Aorta (tissue), 5 donors: ENCODE measurements at places on chromosomes 16 and 17. TPM values are rescaled to one million over a fixed set of nuclear protein-coding genes. Genes with fewer than 3 reads are reported as not detected.

The MYH2 gene
- total RNA-seq, result not detected

The EVI2A gene
- 9.2 TPM for total RNA-seq

The DNAI2 gene
- not detected for total RNA-seq

DNA sequence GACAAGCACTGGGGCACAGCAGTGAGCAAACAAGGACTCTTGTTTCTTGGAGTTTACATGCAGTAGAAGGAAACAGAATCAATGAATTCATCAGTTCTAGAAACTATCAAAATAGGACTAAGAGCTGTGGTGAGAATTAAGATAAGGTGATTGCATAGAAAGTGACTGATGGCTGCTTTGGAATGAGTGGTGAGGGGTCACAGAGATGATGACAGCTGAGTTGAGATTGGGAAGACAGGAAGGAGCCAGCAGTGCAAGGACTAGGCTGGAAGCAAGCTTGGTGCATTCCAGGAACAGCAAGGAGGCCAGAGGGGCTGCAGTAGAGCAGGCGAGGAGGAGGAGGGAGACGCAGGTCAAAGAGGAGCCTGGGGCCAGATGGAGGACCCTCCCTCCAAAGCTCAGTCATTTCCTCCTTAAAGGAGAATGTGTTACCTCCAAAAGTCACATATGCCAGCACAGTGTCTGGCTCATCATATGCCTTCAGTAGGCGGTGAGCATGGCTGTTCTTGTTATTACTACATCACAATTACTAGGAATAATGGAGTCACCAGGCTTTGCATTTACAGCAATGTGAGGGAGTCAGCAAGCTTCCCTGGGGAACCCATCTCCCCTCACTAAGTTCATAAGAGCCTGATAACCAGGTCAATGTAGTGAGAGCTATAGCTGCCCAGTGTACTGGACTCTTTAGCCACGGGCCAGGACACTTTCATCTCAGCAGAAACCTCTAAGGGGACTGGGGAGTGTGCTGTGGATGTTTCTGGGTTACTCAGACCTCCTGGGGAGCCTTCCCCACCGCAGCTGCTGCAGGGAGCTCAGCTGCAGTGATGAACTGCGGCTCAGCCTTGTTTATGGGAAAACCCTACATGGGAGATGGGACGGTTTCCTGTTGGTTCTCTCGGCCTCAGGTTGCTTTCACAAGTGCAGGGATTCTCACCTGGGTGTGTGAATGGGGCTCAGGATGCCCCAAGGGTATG is 157.2 kb downstream of the SEC14L1 start:
- H3K4me1 ChIP-seq, result no peaks in the 10 kb centered on the region
- no peak overlapping the region for H3K27ac ChIP-seq
- H3K27me3 ChIP-seq, result no peaks in the 10 kb centered on the region
- DNase-seq, result no peak
- no peak overlapping the region for H3K4me3 ChIP-seq
- no peaks in the 10 kb centered on the region for H3K36me3 ChIP-seq

- no peak overlapping the region for H3K27ac ChIP-seq
- peaks cover 13% of the 10 kb centered on the region for H3K36me3 ChIP-seq
- DNase-seq, result peak; percentile 67
- H3K4me1 ChIP-seq, result no peaks in the 10 kb centered on the region
- no peak overlapping the region for H3K4me3 ChIP-seq
- no peaks in the 10 kb centered on the region for H3K27me3 ChIP-seq
These were observed 12.9 kb downstream of the NUBP1 start for GRCh38 chr16:10756574-10756973.

DNA sequence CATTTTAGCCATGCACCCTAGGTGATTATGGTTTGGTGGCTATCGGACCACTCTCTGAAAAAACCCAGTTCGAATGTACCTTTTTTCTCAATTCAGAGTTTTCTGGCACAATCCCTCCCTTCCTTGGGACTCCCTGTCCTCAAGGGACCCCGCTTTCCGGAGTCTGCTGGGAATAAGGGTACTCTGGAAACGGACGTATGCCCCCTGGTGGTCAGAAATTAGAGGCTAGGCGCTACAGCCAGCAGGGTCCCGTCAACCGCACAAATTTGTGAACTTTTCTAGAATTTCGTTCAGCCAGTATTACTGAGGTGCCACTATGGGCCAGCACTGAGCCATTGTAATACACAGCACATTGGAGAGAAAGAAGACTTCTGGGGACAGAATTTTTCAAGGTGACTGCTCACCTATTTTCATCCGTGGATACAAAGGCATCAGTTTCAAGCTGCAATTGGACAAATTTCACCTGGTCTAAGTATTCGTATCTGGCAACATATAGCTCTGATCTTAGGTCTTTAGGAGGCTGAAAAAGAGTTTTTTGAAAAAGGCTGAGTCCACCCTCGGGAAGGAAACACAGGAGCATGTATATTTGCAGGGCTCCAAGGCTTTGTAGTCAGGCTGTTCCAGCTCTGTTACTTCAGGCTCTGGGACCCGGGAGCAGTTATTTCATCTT is 27.1 kb upstream of the CRYBA1 start:
- no peaks in the 10 kb centered on the region for H3K27me3 ChIP-seq
- DNase-seq, result peak; percentile 84
- H3K4me3 ChIP-seq, result no peak overlapping the region
- no peaks in the 10 kb centered on the region for H3K36me3 ChIP-seq
- no peaks in the 10 kb centered on the region for H3K4me1 ChIP-seq
- no peak overlapping the region for H3K27ac ChIP-seq

GRCh38 chr16:79079656-79080420 is 520.7 kb downstream of the MAF start:
- no peak overlapping the region for H3K4me3 ChIP-seq
- no peaks in the 10 kb centered on the region for H3K27me3 ChIP-seq
- H3K36me3 ChIP-seq, result no peaks in the 10 kb centered on the region
- H3K4me1 ChIP-seq, result no peaks in the 10 kb centered on the region
- no peak overlapping the region for H3K27ac ChIP-seq

DNA sequence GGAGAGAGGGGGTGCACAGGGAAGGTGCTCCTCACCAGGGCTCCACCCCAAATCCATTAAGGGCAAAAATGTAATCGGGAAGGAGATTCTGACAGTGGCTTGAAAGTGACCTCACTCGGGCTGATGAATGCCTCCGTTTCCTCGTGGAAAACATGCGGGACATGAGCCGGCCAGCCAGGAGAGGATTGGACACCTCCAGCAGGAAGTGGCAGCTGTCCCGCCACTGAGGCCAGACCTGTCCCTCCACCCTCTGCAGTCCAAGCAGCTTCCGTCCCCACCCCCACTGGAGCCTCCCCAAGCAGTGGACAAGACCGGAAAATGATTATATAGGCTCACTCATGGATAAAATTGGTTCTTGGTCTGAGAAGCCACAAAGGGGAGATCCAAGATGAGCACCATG is 82.1 kb upstream of the CCL1 start:
- no peaks in the 10 kb centered on the region for H3K4me1 ChIP-seq
- no peaks in the 10 kb centered on the region for H3K27me3 ChIP-seq
- no peak overlapping the region for H3K4me3 ChIP-seq
- no peaks in the 10 kb centered on the region for H3K36me3 ChIP-seq
- no peak for DNase-seq

DNA sequence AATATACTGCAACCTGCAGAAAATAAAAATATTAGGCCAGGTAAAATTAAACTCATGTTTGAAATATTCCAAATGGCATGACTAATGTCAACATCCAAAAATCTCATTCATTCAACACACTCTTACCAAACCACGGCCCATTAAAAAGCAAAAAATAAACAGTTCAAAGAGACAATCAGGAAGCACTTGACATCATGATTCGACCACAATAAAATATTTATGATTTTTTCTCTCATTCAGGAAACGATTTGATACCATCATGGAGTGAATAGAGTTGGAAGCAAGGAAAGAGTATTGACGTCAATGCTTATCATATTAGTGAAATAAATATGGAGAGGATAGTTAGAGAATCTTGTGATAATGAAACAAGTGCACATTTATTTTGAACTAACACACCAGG is 354.1 kb downstream of the KCNJ2 start:
- H3K27ac ChIP-seq, result no peak overlapping the region
- no peaks in the 10 kb centered on the region for H3K27me3 ChIP-seq
- H3K36me3 ChIP-seq, result no peaks in the 10 kb centered on the region
- H3K4me1 ChIP-seq, result no peaks in the 10 kb centered on the region

DNA sequence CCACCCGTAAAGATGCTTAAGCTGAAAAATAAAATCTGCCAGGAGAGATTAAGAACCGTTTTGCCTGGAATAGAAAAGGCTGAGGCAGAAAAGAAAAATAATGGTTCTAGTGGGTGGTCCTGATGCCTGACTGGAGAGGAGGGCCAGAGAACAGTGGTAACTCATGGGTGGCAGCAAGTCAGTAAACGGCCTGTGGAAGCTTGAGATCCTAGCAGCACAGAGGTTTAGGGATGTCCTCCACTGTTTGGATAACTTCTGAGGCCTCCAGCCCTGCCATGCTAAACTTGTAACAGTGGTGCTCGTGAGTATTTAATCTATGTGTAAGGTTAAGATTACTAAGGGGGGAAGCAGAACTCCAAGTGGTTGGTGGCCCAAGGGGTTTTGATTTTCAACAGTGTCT is 21.2 kb upstream of the PHAF1 start:
- no peak overlapping the region for H3K4me3 ChIP-seq
- DNase-seq, result no peak
- H3K4me1 ChIP-seq, result peaks cover 5% of the 10 kb centered on the region

DNA sequence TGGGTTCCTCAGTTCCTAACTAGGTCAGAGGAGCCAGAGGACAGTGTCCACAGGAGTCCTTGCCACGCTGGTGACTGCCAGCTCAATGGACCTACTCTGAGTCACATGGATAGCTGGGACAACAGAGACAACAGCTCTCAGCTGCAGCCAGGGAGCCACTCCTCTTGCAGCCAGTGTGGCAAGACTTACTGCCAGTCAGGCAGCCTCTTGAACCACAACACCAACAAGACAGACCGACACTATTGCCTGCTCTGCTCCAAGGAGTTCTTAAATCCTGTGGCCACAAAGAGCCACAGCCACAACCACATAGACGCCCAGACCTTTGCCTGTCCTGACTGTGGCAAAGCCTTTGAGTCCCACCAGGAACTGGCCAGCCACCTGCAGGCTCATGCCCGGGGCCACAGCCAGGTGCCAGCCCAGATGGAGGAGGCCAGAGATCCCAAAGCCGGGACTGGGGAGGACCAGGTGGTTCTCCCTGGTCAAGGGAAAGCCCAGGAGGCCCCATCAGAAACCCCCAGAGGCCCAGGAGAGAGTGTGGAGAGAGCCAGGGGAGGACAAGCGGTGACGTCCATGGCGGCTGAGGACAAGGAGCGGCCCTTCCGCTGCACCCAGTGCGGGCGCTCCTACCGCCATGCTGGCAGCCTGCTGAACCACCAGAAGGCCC is 6.7 kb downstream of the ZNF646 start:
- H3K36me3 ChIP-seq, result no peaks in the 10 kb centered on the region
- H3K27ac ChIP-seq, result no peak overlapping the region
- H3K4me1 ChIP-seq, result no peaks in the 10 kb centered on the region
- H3K27me3 ChIP-seq, result no peaks in the 10 kb centered on the region
- no peak overlapping the region for H3K4me3 ChIP-seq

DNA sequence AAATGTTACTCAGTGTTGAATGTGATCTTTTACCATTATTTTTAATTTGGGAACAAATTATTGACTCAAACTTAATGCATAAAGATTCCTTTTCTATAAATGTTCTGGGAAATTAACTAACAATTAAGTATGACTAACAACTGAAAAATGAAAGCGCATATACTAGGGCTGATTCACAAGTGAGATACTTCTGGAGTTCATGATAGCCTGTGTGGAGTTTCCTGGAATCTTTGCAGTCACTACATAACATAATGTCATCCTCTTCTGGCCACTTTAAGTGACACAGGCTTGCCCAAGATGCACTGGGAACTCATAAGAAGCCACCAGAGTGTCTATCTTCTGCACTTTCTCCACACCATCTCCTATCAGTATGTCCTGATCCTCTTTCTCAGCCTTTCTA is 450.3 kb upstream of the CDH11 start:
- no peak for DNase-seq
- H3K4me3 ChIP-seq, result no peak overlapping the region

- no peak overlapping the region for H3K27ac ChIP-seq
- H3K4me3 ChIP-seq, result no peak overlapping the region
- peaks cover 5% of the 10 kb centered on the region for H3K36me3 ChIP-seq
- H3K4me1 ChIP-seq, result no peaks in the 10 kb centered on the region
- no peak for DNase-seq
These were observed 28.3 kb downstream of the ALDH3A2 start for GRCh38 chr17:19676896-19677295.

- H3K4me3 ChIP-seq, result no peak overlapping the region
- no peaks in the 10 kb centered on the region for H3K4me1 ChIP-seq
- no peaks in the 10 kb centered on the region for H3K36me3 ChIP-seq
- peaks cover 2% of the 10 kb centered on the region for H3K27me3 ChIP-seq
- H3K27ac ChIP-seq, result no peak overlapping the region
- peak; percentile 10 for DNase-seq
These were observed 5.8 kb upstream of the HOXB9 start for GRCh38 chr17:48631693-48632578.
